ENCODE measurements at places on chromosomes 5 and 9. TPM values are rescaled to one million over a fixed set of nuclear protein-coding genes. Genes with fewer than 3 reads are reported as not detected.

Gene C9
- polyA plus RNA-seq: not detected

- no peak for DNase-seq
These were observed 33.4 kb upstream of the AIF1L start for GRCh38 chr9:131062969-131063368.

Gene PTGDS
- polyA plus RNA-seq: 0.31 TPM

Gene POLE3
- polyA plus RNA-seq: 29.3 TPM

DNA sequence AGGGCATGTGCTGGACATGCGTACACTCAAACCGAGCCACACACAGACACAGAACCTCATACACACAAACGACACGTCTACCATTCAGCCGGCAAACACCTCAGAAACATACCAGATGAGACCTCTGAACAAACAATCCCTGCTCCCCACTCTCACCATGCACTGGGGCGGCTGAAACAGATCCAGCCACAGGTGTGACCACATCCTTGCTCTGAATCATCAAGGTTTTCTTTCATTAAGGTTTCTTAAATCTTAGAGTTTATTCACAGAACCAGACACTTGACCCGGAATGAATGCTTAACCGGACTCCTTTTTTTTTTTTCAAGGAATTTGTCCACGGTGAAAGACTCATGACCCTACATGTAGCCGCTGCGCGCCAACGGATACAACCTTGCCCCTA is 26.2 kb downstream of the TERT start:
- no peak for DNase-seq

DNA sequence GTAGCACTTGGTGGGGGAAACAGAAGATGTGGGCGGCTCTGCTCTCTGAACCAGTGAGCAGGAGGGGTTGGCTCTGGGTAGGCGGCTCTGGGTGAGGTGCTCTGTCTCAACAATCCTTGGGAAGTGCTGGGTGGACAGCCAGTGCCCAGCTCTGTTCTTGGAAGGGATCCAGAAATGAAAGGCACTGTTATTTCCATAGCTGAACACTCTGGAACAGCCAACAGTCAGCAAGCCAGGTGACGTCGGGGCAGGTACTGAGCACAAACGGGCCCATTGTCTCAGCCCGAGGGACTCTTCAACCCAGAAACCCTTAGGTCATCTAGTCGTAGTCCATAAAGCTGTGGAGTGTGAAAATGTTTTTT is 36.3 kb downstream of the OLFM1 start:
- DNase-seq: no peak
